PC-3 (cell line): ENCODE measurements at places on chromosomes 5 and 9. TPM values are rescaled to one million over a fixed set of nuclear protein-coding genes. Genes with fewer than 3 reads are reported as not detected.

- H3K4me3 ChIP-seq: no peak overlapping the region
- no peak overlapping the region for H3K27ac ChIP-seq
- H3K4me1 ChIP-seq: no peaks in the 10 kb centered on the region
- no peak for DNase-seq
- H3K27me3 ChIP-seq: no peaks in the 10 kb centered on the region
These were observed 67.9 kb upstream of the PIK3R1 start for GRCh38 chr5:68147659-68148058.

DNA sequence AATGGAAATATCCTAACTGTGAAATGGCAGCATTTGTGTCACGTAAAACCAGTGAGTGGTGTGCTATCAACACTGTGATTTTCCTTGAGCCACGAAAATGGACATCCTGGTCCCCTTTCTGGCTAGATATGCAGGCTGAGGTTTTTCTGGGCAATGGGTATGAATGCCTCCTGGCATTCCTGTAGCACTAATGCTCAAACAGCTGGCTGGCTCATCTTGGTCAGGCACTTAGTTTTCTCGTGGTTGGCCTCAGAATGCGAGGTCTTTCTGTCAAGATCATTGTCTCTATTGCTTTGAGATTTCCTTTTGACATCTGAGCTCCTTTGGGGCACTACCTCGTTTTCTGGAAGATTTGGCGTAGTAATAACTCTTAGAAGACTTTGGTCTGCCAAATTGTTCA, 15.6 kb downstream of the SLC1A3 start:
- no peak overlapping the region for H3K27ac ChIP-seq
- no peaks in the 10 kb centered on the region for H3K36me3 ChIP-seq
- H3K4me3 ChIP-seq: no peak overlapping the region
- H3K27me3 ChIP-seq: no peaks in the 10 kb centered on the region
- H3K4me1 ChIP-seq: no peaks in the 10 kb centered on the region

DNA sequence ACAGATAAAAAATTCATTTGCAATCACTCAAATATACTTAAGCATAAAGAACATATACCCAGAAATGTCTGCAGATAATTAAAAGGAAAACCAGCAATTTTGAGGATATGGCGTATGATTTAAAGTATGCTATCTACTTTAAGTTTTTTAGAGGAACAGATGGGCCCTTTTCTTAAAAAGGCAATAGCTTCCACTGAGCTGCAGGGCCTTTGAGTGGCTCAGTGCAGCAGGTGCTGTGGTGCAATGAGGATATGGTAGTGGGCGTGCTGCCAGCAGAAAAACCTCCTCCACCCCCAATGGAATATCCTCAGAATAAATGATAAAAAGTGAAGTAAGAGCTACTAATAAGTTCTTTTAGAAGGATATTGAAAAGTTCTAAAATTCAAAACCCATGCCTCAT, 814.5 kb downstream of the MTRR start:
- no peaks in the 10 kb centered on the region for H3K36me3 ChIP-seq
- H3K27me3 ChIP-seq: no peaks in the 10 kb centered on the region
- no peaks in the 10 kb centered on the region for H3K4me1 ChIP-seq
- H3K4me3 ChIP-seq: no peak overlapping the region
- no peak overlapping the region for H3K27ac ChIP-seq

- DNase-seq: no peak
- H3K4me1 ChIP-seq: no peaks in the 10 kb centered on the region
- no peaks in the 10 kb centered on the region for H3K36me3 ChIP-seq
These were observed 71.4 kb downstream of the PAX5 start for GRCh38 chr9:36962691-36963090.

DNA sequence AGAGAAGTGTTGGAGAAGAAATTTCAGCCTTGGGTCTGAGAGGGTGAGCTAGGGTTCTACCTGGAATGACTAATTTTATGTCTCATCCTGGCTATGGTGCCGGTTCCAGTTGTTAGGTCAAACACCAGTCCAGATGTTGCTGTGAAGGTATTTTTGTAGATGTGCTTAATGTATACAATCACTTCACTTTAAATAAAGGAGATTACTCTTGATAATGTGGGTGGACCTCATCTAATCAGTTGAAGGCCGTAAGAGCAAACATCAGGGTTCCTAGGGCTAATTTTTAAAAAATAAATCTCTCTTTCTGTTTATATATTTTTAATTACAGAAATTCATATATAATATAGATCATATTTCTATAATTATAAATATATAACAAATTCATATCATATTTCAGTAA, 90.5 kb upstream of the GDNF start:
- DNase-seq: no peak
- H3K4me3 ChIP-seq: no peak overlapping the region
- no peaks in the 10 kb centered on the region for H3K4me1 ChIP-seq

DNA sequence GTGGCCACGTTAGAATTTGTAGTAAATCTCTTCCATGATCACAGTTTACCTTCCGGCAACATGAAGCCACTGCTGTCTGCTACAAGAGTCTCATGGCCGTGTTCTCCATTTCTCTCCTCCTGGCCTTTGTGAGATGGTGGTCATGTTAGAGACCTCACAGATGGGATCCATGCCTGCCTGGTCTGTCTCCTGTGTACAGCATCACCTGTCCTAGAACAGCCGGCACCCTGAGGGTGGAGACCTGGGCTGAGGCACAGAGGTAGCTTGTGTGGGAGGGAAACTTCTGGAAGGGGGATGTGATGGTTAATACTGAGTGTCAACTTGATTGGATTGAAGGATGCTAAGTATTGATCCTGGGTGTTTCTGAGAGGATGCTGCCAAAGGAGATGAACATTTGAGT, 3.1 kb upstream of the FCN2 start:
- H3K27me3 ChIP-seq: peaks cover 8% of the 10 kb centered on the region
- no peaks in the 10 kb centered on the region for H3K36me3 ChIP-seq
- H3K4me3 ChIP-seq: no peak overlapping the region
- no peaks in the 10 kb centered on the region for H3K4me1 ChIP-seq

DNA sequence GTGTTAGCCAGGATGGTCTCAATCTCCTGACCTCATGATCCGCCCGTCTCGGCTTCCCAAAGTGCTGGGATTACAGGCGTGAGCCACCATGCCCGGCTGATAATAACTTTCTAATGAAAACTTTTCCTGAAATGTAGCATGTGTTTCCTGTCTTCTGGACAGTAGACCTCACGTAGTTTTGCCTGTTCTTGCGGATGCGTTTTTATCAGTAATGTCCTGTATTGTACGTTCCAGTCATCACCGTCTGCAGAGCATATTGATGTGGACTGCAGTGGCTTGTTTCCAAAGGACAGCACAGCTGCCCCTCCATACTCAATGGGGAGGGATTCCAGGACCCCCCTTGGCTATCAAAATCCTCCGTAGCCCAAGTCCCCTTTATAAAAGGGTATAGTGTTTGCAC, 12.8 kb downstream of the EXOC3 start:
- no peak overlapping the region for H3K4me3 ChIP-seq
- H3K36me3 ChIP-seq: peaks cover 69% of the 10 kb centered on the region
- DNase-seq: no peak

DNA sequence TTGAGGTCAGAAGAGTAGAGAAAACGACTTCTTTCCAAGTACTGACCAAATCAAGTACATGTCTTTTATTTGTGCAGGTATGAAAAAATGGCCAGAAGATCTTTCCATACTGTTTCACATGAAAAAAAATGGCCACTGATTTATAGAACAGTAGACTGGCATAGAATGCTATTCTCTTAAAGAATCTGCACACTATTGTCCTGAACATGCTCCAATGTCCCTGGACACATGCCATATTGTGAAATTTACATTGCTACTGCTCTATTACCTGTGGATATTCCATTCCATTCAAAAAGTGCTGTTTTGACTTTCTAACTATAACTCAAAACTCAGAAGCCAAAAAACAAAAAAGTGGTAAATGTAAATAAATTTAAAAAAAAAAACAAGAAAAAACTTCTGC, 60.6 kb downstream of the FBXL17 start:
- no peak overlapping the region for H3K4me3 ChIP-seq
- H3K4me1 ChIP-seq: peaks cover 1% of the 10 kb centered on the region

- H3K27me3 ChIP-seq: no peaks in the 10 kb centered on the region
- peak overlapping the region; percentile 99 for H3K27ac ChIP-seq
- no peaks in the 10 kb centered on the region for H3K36me3 ChIP-seq
- peak overlapping the region; percentile 48; the same call in 1 of the 2 replicates for H3K4me3 ChIP-seq
These were observed 6.1 kb upstream of the ERMP1 start for GRCh38 chr9:5838884-5839571.

- peak overlapping the region; percentile 32 for H3K27ac ChIP-seq
- H3K36me3 ChIP-seq: no peaks in the 10 kb centered on the region; the same call in 1 of the 2 replicates
- no peaks in the 10 kb centered on the region for H3K27me3 ChIP-seq
These were observed 85.0 kb downstream of the STK10 start for GRCh38 chr5:172102913-172103626.

GRCh38 chr5:150180241-150181026, 9.4 kb upstream of the SLC6A7 start:
- no peaks in the 10 kb centered on the region for H3K36me3 ChIP-seq
- H3K27ac ChIP-seq: no peak overlapping the region
- H3K4me3 ChIP-seq: no peak overlapping the region
- no peak for DNase-seq
- H3K4me1 ChIP-seq: no peaks in the 10 kb centered on the region

- no peaks in the 10 kb centered on the region for H3K27me3 ChIP-seq
- no peak overlapping the region for H3K27ac ChIP-seq
- no peaks in the 10 kb centered on the region for H3K36me3 ChIP-seq
- DNase-seq: no peak
These were observed 124.7 kb upstream of the SEMA6A start for GRCh38 chr5:116699332-116699731.

GRCh38 chr5:95163079-95163478, 121.8 kb downstream of the MCTP1 start:
- no peak overlapping the region for H3K4me3 ChIP-seq
- H3K27me3 ChIP-seq: no peaks in the 10 kb centered on the region
- no peak overlapping the region for H3K27ac ChIP-seq
- no peak for DNase-seq

DNA sequence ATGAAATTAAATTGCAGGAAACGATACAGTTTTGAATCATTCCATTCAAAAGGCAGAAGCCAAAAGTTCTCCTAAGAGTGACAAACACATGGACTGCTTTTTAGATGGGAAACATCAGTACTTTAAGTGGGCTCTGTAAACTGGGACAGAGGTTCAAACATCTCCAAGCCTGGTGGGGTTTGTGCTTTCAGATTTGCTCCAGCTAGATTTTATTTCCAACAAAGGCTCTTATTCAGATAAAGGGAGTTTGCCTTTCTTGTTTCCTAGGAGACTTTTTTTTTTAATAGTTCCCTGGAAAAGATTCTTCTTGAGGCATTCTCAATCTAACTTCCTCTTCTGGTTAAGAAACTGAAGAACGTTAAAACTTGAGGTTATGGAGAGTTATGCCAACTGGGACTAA, 277.6 kb downstream of the TMEM38B start:
- H3K27me3 ChIP-seq: no peaks in the 10 kb centered on the region; the same call in 1 of the 2 replicates
- H3K4me3 ChIP-seq: no peak overlapping the region
- no peaks in the 10 kb centered on the region for H3K36me3 ChIP-seq

DNA sequence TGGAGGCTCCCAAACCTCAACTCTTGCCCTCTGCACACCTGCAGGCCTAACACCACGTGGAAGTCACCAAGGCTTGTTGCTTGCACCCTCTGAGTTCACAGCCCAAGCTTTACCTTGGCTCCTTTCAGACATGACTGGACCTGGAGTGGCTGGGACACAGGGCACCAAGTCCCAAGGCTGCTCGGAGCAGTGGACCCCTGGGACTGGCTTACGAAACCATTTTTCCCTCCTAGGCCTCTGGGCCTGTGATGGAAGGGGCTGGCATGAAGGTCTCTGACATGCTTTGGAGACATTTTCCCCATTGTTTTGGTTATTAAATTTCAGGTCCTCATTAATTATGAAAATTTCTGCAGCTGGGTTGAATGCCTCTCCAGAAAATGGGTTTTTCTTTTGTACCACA, 994.4 kb upstream of the NUDT12 start:
- H3K4me1 ChIP-seq: no peaks in the 10 kb centered on the region
- H3K36me3 ChIP-seq: no peaks in the 10 kb centered on the region
- DNase-seq: no peak
- H3K27ac ChIP-seq: no peak overlapping the region
- H3K27me3 ChIP-seq: no peaks in the 10 kb centered on the region

- no peak overlapping the region for H3K27ac ChIP-seq
- no peaks in the 10 kb centered on the region for H3K36me3 ChIP-seq
- DNase-seq: no peak
- H3K4me3 ChIP-seq: no peak overlapping the region
These were observed 222.5 kb downstream of the CHSY3 start for GRCh38 chr5:130126746-130127145.

GRCh38 chr9:69985971-69986370, 57.7 kb upstream of the MAMDC2 start:
- no peaks in the 10 kb centered on the region; the same call in 1 of the 2 replicates for H3K27me3 ChIP-seq
- no peak for DNase-seq
- no peak overlapping the region for H3K27ac ChIP-seq
- no peak overlapping the region for H3K4me3 ChIP-seq

- DNase-seq: peak; percentile 56
- H3K27ac ChIP-seq: no peak overlapping the region
- H3K4me1 ChIP-seq: no peaks in the 10 kb centered on the region
- H3K36me3 ChIP-seq: no peaks in the 10 kb centered on the region
These were observed 70.2 kb upstream of the ALDH1A1 start for GRCh38 chr9:73023025-73023541.

ITK gene
- total RNA-seq: 0.58 and 0.69 TPM in 2 replicates

PRSS3 gene
- total RNA-seq: 225 and 240 TPM in 2 replicates

IGIP gene
- 1.3 and 2.1 TPM in 2 replicates for total RNA-seq

GRIA1 gene
- not detected in 2 replicates for total RNA-seq

PCDHB16 gene
- 0.46 TPM in 1 of 2 replicates, not detected in the other for total RNA-seq

MRPL22 gene
- total RNA-seq: 22.3 and 27.2 TPM in 2 replicates

EXOC3 gene
- 31.3 and 42.1 TPM in 2 replicates for total RNA-seq

SH3PXD2B gene
- total RNA-seq: 8.9 and 9.8 TPM in 2 replicates

LHX6 gene
- total RNA-seq: 11.1 and 16.5 TPM in 2 replicates

TBCA gene
- 108 and 119 TPM in 2 replicates for total RNA-seq

TLR4 gene
- total RNA-seq: 0.06 TPM in 1 of 2 replicates, not detected in the other
